B cell (primary cell): ENCODE measurements at places on chromosomes 6 and 20.
A peak's percentile ranks its signal among the peaks of the same experiment; 100 is the strongest.

DNA sequence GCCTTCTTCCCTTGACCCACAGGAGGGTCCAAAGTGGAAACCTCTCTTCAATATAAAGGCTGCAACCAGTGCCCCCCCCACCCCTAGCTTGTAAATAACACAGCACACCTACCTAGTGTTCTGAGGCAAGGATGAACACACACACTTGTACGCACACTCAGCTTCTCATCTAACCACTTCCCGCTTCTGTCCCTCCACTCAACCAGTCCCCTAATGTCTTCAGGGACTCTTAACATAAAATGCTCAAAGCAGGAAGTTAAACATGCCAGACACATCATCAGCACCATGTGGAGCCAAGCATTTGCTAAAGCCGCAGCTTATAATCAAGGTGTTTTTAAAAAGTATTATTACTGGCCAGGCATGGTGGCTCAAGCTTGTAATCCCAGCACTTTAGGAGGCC lies 35.3 kb downstream of the FOXQ1 start:
- no peaks in the 10 kb centered on the region for H3K36me3 ChIP-seq
- H3K4me1 ChIP-seq: no peaks in the 10 kb centered on the region
- no peak overlapping the region for H3K4me3 ChIP-seq
- no peak overlapping the region for H3K27ac ChIP-seq
- no peak for DNase-seq
- H3K27me3 ChIP-seq: peaks cover 12% of the 10 kb centered on the region

DNA sequence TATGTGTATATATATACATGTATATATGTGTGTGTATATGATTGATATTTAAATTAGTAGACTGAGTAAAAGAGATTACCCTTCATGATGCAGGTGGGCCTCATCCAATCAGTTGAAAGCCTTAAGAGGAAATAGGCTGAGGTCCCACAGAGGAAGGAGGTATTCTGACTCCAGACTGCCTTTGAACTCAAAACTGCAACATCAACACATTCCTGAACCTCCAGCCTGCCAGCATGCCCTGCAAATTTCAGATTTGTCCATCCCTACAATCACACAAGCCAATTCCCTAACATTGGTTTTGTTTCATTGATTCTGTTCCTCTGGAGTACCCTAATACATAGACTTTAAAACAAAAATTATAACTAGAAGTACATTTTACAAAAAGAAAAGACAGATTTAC lies 22.9 kb downstream of the SPINT4 start:
- peaks cover 3% of the 10 kb centered on the region for H3K27me3 ChIP-seq
- H3K4me3 ChIP-seq: no peak overlapping the region
- DNase-seq: no peak
- H3K27ac ChIP-seq: no peak overlapping the region
- H3K4me1 ChIP-seq: no peaks in the 10 kb centered on the region

DNA sequence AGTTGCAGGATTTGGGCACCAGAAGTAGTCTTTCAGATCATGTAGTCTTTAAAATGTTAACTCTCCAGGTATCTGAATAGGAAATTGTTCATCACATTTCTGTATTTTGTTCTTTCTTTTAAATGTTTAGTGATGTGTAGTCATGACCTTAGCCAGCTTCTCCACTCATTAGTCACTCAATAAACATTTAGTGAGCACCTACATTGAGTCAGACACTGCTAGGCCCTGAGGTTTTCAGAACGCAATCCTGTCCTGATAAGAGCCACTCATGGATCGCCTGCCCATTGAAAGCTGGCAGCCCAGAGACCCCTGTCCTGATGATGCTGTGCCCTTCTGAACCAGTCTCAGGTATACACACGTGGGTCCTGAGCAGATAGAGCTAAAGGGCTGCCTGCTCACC lies 163.4 kb upstream of the HEY2 start:
- H3K4me1 ChIP-seq: no peaks in the 10 kb centered on the region
- H3K27ac ChIP-seq: no peak overlapping the region
- H3K27me3 ChIP-seq: no peaks in the 10 kb centered on the region
- DNase-seq: no peak

- no peaks in the 10 kb centered on the region for H3K36me3 ChIP-seq
- no peak for DNase-seq
- H3K27ac ChIP-seq: no peak overlapping the region
- no peaks in the 10 kb centered on the region for H3K27me3 ChIP-seq
These were observed 11.7 kb downstream of the SNTA1 start for GRCh38 chr20:33431797-33432381.

DNA sequence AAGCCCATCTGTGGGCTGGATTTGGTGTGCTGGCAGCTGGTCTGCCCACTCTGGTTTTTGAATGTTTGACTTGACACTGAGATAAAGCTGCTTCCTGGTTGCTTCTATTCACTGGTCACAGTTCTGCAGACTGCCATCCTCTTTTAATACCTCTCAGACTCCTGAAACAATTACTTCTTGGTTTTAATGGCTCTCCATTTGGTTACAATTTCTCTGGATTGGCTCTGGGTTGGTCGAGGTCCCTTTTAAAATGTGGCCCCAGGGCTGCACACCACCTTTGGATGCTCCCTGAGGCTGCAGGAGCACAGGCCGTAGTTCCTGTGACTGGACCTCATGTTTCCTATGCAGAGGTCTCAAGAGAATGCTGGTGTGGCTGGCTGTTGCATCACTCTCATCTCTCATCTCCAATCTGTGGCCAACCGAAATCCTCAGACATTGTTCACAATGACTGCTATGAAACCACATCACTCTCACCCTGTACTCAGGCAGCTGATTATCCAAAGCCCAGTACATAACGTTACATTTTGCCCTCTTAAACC lies 98.5 kb downstream of the INSM1 start:
- H3K27me3 ChIP-seq: no peaks in the 10 kb centered on the region
- peak; percentile 29 for DNase-seq
- H3K27ac ChIP-seq: no peak overlapping the region
- H3K36me3 ChIP-seq: no peaks in the 10 kb centered on the region
- no peak overlapping the region for H3K4me3 ChIP-seq
- peaks cover 33% of the 10 kb centered on the region for H3K4me1 ChIP-seq

- no peaks in the 10 kb centered on the region for H3K27me3 ChIP-seq
- H3K4me3 ChIP-seq: no peak overlapping the region
- H3K27ac ChIP-seq: no peak overlapping the region
- DNase-seq: no peak
These were observed 55.1 kb downstream of the JAG1 start for GRCh38 chr20:10618611-10619245.

GRCh38 chr6:88062376-88062775 lies 14.7 kb downstream of the SPACA1 start:
- H3K27ac ChIP-seq: no peak overlapping the region
- no peak overlapping the region for H3K4me3 ChIP-seq
- no peaks in the 10 kb centered on the region for H3K4me1 ChIP-seq
- no peaks in the 10 kb centered on the region for H3K27me3 ChIP-seq
- DNase-seq: no peak

DNA sequence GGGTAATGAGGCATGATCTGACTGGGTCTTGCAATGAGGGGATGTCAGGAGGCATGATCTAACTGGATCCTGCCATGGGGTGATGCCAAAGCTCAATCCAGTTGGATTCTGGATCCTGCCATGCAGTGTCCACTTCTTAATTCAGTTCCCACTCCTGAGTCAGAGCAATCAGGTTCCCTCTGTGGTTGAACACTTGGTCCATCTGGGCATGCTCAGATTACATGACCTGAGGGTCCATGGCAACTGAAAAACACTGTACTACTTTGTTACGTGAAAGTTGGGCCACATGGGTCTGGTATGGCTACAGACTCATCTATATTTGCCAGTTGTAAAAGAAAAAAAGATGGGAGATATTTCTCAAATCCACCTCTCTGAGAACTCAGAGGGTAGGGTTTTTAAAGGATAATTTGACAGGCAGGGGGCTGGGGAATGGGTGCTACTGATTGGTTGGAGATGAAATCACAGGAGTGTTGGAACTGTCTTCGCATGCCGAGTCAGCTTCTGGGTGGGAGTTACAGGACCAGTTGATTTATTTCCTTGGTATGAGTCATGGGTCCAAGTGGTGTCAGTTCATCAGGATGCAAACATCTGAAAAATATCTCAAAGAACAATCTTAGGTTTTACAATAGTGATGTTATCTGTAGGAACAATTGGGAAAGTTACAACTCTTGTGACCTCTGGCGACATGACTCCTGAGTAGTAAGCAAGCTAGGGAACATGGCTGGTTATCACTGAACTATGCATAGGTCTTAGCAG lies 21.6 kb downstream of the C6orf163 start:
- H3K27ac ChIP-seq: no peak overlapping the region
- H3K27me3 ChIP-seq: no peaks in the 10 kb centered on the region
- H3K36me3 ChIP-seq: no peaks in the 10 kb centered on the region
- no peak overlapping the region for H3K4me3 ChIP-seq

DNA sequence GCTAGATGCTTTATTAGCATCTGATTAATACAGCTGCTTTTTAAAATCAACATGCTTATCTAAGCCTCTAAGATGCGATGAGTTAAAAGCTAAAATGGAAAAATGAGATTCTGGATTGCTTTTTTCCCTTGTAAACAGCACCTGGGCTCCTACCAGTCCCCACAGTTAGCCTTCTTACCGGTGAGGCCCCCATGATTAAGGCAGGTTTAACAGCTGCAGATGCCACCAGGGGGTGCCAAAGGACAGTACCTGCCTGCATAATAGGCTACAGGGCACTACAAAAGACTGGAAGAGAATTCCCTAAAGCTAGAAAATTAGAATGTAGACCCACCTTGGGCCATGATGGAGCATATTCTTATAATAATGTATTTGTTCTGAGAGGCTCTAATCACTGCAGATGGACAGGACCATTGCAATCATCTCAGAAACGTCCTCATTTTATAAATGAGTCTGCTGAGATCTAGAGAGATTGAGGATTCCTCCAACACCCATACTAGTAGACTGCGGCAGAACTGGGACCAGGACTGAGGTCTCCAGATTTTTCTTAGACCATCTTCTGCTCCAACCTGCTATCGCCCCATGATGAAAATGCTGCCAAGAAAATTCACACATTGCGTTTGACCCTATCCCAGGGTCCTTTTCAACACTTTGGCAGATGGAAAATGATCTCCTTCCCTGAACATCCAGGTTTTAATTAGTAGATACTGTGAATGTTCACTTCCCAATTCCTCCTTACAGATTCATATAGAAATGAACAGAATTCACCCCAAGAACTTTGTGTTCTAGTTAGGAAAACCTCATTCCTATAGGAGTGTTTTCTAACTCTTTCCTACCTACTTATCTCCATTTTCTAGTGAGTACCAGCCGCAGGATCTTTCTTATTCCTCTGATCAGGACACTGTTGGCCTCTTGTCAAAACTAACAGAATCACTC lies 148.8 kb downstream of the RPS12 start:
- peak; percentile 53 for DNase-seq
- no peak overlapping the region for H3K27ac ChIP-seq
- no peak overlapping the region for H3K4me3 ChIP-seq
- no peaks in the 10 kb centered on the region for H3K36me3 ChIP-seq
- H3K27me3 ChIP-seq: peaks cover 5% of the 10 kb centered on the region
- no peaks in the 10 kb centered on the region for H3K4me1 ChIP-seq

GRCh38 chr6:129500958-129501739 lies 208.8 kb downstream of the ARHGAP18 start:
- H3K4me3 ChIP-seq: no peak overlapping the region
- H3K36me3 ChIP-seq: no peaks in the 10 kb centered on the region
- H3K4me1 ChIP-seq: peaks cover 9% of the 10 kb centered on the region
- H3K27me3 ChIP-seq: no peaks in the 10 kb centered on the region
- no peak overlapping the region for H3K27ac ChIP-seq

DNA sequence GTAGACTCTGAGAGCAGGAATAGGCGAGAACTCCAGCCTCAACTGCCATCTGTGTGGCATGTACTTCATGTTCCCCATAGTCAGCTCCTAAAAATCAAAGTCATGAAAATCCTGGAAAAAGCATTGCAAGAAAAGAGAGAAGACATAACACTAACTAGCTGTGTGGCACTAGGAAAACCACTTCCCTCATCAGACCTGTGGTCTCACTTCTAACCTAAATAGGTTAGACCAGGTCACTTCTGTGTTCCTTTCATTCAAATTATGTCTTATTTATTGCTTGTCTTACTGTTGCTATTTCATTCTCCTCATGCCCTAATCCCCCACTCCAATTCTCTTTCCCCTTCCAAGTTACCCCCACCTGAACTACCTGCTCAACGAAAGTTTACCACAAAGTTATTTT lies 70.2 kb downstream of the TNFRSF21 start:
- no peaks in the 10 kb centered on the region for H3K36me3 ChIP-seq
- H3K27me3 ChIP-seq: no peaks in the 10 kb centered on the region
- no peak overlapping the region for H3K27ac ChIP-seq
- H3K4me1 ChIP-seq: peaks cover 9% of the 10 kb centered on the region
- no peak for DNase-seq

DNA sequence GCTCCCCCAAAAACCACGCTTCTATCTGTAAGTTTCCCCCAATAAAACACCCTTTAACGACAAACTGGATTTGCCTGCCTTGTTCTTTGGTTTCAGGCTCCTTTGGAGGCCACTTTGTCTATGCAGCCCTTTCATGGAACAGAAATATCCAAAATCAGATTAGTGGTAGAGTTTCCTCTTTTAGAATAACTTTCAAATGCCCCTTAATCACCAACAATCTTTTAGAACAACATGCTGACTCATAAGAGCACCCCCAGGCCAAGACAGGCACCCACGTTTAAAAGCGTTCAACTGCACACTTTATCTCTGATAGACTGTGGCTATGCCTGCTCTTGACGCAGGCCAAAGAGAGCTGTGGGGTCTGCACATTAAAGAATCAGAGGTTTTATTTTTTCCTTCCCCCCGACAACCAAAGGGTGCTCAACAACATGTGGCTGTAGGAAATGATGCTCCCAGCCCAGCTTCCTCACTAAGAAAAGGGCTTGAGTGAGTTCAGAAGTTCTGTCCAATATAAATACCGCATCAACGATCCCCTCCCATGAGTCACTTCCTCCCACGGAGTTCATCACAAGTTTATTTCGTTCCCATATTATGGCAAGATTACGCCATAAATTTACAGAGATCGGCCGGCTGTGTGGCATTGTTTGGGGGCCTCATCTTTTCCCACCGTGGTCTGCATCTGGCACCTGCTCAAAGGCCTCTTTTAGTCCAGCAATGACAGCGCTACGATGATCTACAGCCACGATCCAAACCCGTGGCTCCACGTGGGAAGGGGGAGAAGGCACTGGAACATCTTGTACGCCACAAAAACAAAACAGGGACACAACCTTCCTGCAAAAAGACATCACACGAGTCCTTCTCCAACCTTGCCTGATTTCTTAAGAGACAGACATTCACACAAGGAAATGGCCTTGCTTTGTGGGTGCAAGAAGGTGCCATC lies 88.8 kb upstream of the NFATC2 start:
- peaks cover 6% of the 10 kb centered on the region for H3K27me3 ChIP-seq
- H3K36me3 ChIP-seq: no peaks in the 10 kb centered on the region

GRCh38 chr20:31694842-31695593 lies 27.6 kb downstream of the BCL2L1 start:
- no peak overlapping the region for H3K27ac ChIP-seq
- H3K4me1 ChIP-seq: peaks cover 33% of the 10 kb centered on the region
- H3K27me3 ChIP-seq: no peaks in the 10 kb centered on the region
- no peak overlapping the region for H3K4me3 ChIP-seq
- no peak for DNase-seq

DNA sequence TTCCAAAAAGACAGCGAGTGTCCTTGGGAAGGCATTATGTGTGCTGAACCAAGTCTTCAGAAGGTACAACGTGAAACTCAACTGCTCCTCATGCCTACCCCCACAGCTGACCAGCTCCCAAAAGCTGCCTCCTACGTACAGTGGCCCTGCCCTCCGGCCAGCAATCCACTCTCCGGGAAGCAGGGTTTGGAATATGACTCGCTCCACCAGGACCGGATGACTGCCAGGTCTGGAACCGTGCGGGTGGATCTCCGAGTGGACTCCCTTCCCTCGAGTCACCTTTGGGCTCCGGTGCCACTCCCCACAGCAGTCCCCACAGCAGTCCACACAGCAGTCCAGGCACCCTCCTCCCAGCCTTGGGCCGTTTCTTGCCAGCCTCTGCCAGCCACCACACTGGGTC lies 4.3 kb downstream of the ZBTB46 start:
- H3K27ac ChIP-seq: no peak overlapping the region
- no peaks in the 10 kb centered on the region for H3K36me3 ChIP-seq
- H3K4me1 ChIP-seq: peaks cover 12% of the 10 kb centered on the region
- H3K27me3 ChIP-seq: no peaks in the 10 kb centered on the region
- DNase-seq: no peak
